ENCODE measurements at places on chromosomes 3 and 15. TPM values are rescaled to one million over a fixed set of nuclear protein-coding genes. Genes with fewer than 3 reads are reported as not detected.

DNA sequence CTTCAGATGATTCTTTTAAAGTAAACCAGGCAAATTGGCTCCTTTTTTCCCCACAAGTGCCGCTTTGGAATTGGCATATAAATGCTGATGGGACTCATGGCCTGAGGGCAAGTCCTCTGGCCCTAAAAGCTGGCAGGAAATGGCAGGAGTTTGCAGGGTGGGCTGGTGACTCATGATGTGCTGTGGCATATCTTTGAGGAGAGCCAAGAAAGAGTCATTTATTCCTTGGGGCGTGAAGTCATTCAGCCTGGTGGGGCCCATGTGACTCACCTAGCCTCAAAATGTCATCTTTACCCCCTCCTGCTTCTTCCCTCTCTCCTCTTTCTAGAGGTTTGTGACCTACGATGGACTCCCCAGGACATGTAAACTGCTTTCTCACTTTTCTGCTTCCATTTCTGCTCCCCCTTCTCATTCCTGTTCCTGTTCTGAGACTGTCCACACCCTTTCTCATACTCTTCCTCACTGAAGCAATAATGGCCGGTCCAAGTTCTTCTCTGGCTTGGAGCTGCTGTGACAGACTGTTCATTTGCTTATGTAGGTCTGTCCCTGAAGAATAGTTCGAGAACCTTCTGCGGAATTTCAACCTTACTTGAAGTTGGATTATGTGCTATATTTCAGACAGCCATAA is 326.1 kb downstream of the SATB1 start:
- DNase-seq, result no peak

DNA sequence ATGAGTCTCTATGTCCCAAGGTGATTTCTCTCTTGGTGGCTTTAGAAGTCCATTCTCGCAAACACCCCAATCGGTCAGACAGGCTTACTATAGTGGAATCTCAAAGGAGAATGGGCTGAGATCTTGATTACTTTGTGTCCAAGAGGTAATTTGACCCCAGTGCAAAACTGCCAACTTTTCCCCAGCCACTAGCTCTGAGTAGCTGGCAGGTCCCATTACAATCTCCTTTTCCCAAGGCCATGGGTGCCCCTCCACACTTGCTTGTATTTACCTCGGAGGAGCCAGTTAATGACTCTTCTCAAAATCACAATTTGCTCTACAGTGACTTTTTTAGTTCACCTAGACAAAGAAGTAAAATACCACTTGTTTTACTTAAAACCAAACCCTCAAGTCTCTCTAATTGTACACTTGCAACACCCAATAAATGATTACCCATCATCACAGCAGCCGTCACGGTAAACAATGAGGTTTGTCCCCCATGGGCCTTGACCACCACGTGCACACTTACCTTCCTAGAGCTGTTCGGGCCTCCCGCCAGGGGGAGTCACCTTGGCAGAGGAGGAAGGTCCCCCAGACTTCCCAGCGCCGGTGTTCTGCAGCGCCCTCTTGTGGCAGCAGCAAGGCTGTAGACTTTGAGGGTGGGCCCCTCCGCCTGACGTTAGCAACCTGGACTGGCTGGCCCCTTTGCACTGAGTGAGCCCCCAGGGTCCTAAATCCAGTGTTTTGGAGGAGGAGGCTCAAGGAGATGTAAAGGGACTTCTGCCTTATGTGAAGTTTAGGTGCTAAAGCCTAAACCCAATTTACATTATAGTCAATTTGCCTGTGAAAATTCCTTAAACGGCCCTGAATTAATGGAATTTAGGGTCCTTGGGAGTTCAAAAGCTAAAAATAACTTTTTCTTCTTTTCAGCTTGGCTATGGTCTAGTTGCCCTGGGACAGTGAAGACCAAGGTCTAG is 18.7 kb upstream of the HDAC11 start:
- DNase-seq, result no peak

DNA sequence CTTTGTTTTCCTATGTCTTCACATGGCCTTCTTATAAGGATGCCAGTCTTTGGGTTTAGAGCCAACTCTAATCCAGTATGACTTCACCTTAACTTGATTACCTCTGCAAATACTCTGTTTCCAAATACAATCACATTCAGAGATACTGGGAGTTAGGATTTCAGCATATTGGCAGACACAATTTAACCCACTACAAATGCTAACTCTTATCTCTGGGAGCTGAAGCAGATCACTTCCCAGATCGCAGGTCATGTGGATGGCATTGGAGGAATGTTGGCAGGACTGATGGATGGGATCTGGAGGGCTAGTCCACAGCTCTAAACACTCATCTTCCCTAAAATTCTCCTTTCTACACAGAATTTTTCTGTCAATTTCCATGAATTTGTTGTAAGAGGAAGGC is 46.2 kb upstream of the ADGRG7 start:
- DNase-seq, result no peak

GRCh38 chr15:74955017-74955416 is 1.6 kb downstream of the RPP25 start:
- no peak for DNase-seq

- peak; percentile 12 for DNase-seq
Observed at GRCh38 chr15:90114451-90114901, 12.2 kb upstream of the IDH2 start.

- DNase-seq, result no peak
Observed at GRCh38 chr15:64222573-64223366, 59.9 kb upstream of the PPIB start.

- DNase-seq, result no peak
Observed at GRCh38 chr3:151567477-151567876, 106.6 kb upstream of the IGSF10 start.

DNA sequence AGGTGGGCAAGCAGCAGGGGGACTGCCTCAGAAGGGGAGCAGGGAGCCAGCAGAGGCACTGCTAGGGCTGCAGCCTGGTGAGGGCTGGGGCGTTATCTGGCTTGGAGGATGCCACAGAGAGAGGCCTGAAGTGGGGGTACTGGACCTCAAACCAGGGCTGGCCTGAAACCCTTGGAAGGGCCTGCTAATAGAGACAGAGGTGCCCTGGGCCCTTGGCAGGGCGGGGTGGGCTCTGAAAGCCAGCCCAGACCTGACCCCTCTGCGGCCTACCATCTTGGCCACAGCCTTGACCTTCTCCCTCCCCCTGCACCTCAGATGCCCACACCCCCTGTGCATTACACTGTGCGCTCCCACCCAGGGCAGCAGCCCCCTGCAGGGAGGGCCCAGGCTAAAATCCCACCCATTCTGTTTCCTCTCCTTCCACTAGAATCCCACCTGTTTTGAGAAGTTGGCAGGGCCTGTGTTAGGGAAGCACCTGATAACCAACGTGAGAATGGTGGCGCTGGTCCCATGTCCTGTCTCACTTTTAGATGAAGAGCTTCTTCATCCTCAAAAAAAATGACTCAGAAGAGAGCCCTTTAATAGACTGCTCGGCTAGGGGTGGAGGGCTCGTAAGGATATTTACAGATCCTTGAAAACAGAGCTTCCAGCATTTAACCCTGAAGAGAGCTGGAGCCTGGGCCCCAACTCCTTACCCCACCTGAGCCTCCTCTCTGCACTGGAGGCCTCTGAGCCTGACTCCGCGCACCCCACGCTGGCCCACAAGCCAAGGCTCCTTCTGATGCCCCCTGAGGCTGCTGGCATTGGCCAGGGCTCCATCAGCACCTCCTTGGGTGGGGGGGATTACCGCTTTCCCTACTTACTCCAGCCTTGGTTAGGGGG is 29.8 kb downstream of the LOXL1 start:
- DNase-seq, result peak; percentile 68

GRCh38 chr3:126450219-126450618 is 25.5 kb downstream of the ZXDC start:
- no peak for DNase-seq

GRCh38 chr3:128313935-128314334 is 152.8 kb downstream of the DNAJB8 start:
- no peak for DNase-seq

DNA sequence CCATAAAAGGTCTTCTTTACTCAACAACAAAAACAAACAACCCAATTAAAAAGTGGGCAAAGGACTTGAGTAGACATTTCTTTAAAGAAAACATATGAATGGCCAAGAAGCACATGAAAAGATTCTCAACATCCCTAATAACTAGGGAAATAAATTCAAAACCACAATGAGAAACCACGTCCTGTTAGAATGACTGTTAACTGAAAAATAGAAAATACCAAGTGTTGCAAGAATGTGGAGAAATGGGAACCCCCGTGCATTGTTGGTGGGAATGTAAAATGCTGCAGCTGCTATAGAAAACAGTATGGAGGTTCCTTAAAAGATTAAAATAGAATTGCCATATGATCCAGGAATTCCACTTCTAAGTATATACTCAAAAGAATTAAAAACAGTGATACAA is 34.8 kb downstream of the NMNAT3 start:
- no peak for DNase-seq

DNA sequence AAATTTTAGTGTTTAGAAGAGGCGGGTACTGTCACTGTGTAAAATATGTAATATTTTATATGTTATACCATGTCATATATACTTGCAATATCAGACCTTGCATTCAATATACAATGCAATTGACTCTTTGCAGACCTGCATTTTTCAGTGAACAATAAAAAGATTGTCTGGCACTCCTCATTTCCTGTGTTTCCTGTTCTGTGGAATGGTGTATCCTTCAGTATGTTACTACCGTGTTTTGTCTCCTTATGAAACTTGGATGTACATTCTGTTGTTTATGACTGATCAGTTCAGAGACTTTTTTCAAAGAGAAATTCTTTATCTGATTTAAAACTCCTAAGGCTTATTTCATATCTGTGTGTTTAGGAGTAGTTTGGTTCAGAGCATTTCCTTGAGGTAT is 31.5 kb downstream of the APH1B start:
- no peak for DNase-seq

GRCh38 chr15:76342058-76342381 is 5.4 kb downstream of the ISL2 start:
- no peak for DNase-seq

- DNase-seq, result no peak
Observed at GRCh38 chr15:40190591-40190990, 29.7 kb downstream of the BUB1B start.

- no peak for DNase-seq
Observed at GRCh38 chr3:11235385-11235784, 36.8 kb upstream of the ATG7 start.

- DNase-seq, result no peak
Observed at GRCh38 chr3:66073464-66074141, 34.9 kb upstream of the MAGI1 start.

- no peak for DNase-seq
Observed at GRCh38 chr15:28033443-28033842, 65.7 kb downstream of the OCA2 start.

DNA sequence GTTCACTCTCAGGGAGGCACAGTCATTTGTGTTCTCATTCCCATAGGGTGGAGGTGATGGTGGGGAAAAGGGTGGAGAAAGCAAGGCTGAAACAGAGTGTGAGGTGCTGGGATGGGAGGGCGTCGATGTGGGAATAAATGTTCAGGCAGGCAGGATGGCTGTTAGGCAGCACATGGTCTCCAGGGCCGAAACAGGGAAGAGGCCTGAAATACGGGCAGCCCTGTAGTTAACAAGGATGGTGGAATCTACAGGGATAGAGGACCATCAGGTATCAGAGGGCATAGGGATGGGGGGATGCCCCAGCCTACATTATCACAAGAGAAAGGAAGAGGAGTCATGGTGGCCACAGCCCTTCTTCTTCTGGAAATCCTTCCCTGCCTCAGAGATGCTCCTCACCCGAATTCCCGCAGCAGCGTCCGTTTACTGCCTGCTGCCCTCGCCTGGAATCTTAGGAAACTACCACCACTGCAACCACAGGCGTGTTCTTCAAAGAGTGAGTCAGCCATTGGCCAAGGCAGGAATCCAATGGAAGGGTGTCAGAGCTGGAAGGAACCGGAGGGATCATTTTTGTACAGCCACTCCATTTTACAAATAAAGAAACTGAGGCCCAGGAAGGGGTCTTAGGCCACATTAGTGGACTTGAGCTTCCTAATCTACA is 49.7 kb upstream of the POMGNT2 start:
- DNase-seq, result no peak

GRCh38 chr3:189383630-189384029 is 211.9 kb downstream of the TPRG1 start:
- DNase-seq, result no peak

DNA sequence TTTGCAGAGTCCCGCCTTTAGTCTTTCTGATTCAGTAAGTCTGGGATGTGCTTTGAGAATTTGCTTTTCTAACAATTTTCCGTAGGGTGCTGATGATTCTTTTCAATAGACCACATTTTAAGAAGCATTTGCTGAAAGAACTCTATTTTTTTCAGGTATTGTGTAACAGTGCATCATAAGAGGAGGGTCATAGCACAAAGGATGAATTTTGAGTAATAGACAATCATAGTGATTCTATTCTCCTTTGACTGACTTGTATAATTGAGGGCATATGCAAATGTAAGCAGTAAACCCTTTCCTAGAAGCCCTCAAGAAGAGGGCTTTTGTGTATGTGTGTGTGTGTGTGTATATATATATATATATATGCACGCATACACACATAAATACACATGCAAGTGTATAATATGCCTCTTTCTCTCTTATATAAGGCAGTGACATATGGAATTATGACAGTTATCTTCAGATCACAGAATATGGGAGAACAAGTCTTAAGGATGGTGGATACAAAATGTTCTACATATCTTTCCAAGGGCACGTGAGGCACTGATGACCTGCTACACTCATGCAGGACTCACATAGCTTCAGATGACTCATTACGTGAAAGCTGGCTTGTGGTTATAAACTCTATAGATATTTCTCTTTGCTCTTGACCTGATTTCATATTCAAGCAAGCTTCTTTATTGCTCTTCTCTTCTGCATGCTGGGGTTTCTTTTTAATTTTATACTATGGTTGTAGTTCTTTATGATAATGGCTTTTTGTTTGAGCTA is 6.5 kb upstream of the PLSCR1 start:
- no peak for DNase-seq

- DNase-seq, result no peak
Observed at GRCh38 chr3:138043266-138044029, 33.5 kb downstream of the CLDN18 start.

- DNase-seq, result no peak
Observed at GRCh38 chr15:101043011-101043410, 123.9 kb downstream of the LRRK1 start.

- DNase-seq, result no peak
Observed at GRCh38 chr3:12825156-12825555, 16.2 kb downstream of the RPL32 start.

DNA sequence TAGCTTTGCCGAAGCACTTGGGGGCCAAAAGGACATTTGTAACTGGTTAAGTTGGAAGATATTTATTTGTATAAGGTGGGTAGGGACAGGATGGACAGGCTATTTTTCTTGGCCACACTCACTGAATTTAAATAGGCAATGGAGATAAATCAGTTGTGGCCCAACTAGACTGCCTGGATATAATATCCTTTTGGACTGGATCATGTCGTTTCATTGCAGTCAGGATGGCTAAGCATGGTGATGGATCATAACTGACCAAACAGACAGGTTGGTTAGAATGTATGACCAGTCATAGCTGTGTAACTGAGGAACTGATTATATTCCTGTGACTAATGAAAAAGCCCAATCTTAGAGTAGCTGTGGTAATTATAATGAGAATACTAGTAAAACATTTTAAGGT is 284.0 kb downstream of the LPP start:
- no peak for DNase-seq

- no peak for DNase-seq
Observed at GRCh38 chr3:13276438-13277195, 143.5 kb downstream of the NUP210 start.

Gene WDR93
- total RNA-seq, result not detected

Gene CFAP100
- not detected for total RNA-seq

Gene KIF15
- 0.30 TPM for total RNA-seq

Gene RYR3
- total RNA-seq, result 0.54 TPM

Gene SLC38A3
- total RNA-seq, result 6.6 TPM

Gene PAK6
- 2.6 TPM for total RNA-seq

Gene DTWD1
- 14.3 TPM for total RNA-seq
